Foreskin keratinocyte (primary cell): ENCODE measurements at places on chromosomes 7 and 10. TPM values are rescaled to one million over a fixed set of nuclear protein-coding genes. Genes with fewer than 3 reads are reported as not detected.

DNA sequence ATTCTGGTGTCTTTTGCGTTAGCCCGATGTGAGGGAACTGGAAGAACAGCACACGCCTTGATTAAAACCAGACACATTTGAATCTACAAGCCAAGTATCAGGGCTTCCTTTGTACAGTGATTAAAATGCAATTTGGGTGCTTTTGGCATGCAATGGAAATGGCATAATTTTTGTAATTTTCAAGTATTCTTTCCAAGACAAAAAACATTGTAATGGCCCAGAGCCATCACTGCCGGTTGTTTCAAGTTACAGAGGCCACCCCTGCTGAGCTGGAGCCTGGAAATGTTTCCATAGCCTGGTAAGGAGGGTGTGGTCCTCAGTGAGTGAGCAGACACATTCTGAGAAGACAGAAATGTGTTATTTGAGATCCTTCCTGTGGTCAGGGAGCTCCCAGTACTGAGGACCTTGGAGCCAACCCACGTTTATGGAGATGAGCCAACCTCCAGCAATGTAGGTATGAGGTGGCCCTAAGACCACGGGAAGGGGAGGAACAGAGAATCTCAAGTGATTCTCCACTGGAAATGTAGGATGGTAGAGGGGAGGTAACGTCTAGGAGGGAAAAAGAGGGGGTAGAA lies 20.9 kb downstream of the TEX36 start:
- DNase-seq = peak; percentile 72

- peak; percentile 82 for DNase-seq
Observed at GRCh38 chr10:80462981-80463741, 9.1 kb downstream of the TSPAN14 start.

DNA sequence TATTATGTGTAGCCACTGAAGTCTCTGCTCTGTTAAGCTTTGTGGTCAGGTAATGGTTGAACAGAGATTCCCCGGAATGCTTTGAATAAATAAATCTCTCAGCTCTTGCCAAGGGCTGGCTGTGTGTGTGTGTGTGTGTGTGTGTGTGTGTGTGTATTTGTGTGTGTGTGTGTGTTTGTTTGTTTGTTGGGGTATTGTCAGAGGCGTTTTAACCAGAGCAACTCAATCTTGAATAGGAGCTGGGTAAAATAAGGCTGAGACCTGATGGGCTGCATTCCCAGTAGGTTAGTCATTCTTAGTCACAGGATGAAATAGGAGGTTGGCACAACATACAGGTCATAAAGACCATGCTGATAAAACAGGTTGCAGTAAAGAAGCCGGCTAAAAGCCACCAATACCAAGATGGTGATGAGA lies 256.2 kb upstream of the CACNA2D1 start:
- peak; percentile 95 for DNase-seq

DNA sequence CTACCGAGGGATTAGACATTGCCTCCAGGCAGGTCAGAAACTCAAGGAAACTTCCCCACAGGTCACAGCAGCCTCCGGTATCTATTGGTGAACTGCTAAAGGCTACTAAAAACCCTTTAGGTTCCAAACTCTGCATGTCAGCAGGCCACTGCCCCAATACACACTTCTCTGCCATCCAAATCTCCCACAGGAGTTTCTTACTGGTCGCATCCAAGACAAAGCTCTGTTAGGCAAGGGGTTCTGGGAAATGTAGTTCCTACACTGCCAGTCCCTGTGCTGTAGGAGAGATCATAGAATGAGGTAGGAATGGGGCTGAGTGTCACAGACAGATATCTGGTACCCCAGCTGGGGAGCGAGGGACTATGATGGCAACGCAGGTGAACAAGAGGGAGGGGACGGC lies 757.0 kb upstream of the C7orf33 start:
- no peak for DNase-seq

DNA sequence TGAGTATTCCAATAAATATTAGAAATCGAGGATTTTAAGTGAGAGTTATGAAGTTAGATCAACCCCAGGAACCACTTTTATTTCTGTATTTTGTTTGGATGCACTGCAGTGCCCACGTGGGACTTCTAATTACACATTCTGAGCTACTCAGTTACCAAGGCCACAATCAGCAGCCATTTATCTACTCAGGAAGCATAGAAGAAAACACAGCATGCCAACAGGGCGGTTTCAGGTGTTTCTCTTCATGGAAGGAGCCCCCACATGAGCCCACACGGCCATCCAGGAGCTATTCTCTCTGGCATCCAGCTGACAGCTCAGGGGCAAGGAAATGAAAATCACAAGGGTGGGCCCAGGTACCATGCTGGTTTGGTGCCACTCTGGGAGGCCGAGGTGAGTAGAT lies 266.5 kb upstream of the MKLN1 start:
- DNase-seq = no peak

- no peak for DNase-seq
Observed at GRCh38 chr10:47133871-47134570, 166.0 kb upstream of the GDF10 start.

GRCh38 chr7:46671108-46671769 lies 750.2 kb upstream of the IGFBP3 start:
- no peak for DNase-seq

DNA sequence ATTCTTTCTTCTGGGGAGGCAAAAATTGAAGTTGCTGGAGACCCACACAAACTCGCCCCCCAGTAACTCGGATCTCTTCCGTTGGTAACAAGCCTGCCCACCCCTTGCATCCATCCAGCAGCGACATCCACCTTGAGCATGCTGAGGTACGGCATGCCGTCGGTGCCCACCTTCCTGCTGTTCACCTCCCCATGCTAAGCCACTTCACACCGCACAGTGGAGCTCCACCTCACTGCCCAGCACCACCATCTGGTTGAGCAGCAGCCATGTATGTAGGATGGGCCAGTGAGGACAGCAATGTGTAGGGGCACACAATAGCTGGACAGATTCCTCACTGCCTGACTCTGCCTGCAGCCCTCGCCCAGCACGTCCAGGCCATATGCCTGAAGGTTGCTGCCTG lies 138.1 kb upstream of the ZNF92 start:
- DNase-seq = no peak

DNA sequence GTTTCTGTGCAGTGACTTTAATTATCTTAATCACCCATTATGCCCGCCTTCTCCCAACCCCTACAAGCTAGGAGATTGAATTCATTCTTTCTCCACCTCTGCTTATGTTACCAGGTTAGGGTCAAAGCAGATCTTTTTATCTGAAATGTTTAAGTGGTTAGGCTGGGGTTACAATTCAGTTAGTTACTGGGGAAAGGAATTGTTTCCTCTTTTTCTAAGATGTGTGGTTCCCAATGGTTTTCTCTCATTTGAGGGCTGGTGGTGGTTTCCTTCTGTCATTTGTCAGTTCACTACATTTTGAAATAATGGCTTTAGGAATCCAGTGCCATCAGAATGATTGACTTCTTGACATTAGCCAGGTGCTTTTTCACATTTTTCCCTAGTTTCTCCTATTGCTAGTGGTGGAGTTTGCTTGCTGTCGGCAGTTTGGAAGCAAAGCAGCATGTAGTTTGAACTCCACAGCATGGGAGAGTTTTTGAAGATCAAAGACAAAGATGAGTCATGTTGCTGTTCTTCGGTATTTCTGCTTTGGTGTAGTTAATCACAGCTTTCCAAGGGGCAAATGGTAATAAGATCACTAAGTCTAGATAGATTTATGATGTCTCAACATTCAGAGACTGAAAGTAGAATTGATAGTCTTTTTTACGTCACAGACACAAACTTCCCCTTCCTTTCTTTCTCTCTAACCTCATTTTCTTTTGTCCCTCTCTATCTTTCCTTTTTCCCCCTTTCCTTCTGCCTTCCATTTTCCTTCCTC lies 168.2 kb downstream of the SND1 start:
- DNase-seq = peak; percentile 47

The SFRP5 gene
- not detected in 2 replicates for total RNA-seq

The CALD1 gene
- 176 and 183 TPM in 2 replicates for total RNA-seq

The EBLN1 gene
- not detected in 2 replicates for total RNA-seq

The KEL gene
- not detected in 2 replicates for total RNA-seq

The CNTNAP2 gene
- total RNA-seq = 0.11 and 0.17 TPM in 2 replicates

The TMUB1 gene
- 38.8 and 39.7 TPM in 2 replicates for total RNA-seq

The TFEC gene
- not detected in 2 replicates for total RNA-seq
